Naive thymus-derived CD8-positive, alpha-beta T cell (primary cell): ENCODE measurements at places on chromosomes 4 and X.

DNA sequence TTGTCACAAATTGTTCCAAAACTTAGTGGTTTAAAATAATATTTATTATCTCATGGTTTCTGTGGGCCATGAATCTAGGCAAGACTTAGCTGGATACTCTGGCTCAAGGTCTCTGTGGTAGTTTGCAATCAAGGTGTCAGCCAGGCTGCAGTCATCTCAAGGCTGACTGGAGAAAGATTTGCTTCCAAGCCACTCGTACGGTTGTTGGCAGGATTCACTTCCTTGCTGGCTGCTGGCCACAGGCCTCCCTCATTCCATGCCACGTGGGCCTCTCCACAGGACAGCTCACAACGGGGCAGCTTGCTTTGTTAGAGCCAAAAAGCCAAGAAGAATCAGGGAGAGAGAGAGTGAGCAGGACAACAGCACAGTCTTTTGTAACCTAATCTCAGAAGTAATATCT, 101.4 kb downstream of the WWC2 start:
- no peak for DNase-seq

DNA sequence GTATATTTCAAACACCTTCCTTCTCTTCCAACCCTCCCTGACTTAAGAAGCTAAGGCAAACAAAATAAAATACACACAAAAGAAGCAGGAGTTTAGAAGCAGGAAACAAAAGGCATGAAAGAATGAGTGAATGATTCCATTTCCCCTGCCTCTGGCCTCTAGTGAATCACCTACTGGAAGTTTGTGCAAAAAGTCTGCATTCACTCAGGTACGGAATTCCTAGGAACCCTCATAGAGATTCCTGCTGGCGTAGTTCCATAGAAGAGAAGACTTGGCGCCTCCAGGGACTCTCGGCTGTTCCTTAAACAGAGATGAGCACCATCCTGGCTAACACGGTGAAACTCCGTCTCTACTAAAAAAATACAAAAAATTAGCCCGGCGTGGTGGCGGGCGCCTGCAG, 125.9 kb upstream of the TBL1X start:
- no peak for DNase-seq

DNA sequence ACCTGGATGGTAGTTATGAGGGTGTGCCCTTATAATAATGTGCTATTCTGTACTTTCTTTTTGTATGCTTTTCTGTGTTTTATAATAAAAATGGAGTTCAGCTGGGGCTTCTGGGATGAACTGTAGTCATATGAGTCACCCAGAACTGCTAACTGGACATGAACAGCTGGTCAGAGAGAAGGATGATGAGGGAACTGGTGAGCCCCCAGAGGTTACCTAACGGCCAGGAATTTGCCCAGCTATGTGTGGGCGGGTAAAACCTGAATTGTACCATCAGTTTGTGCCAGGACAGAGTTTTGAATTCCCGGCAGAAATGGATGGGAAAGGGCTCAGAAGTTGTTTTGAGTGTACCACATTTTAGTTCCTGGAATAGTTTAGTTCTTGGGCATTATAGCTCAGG, 138.0 kb upstream of the USP9X start:
- no peak for DNase-seq

- DNase-seq = peak; percentile 9
Observed at GRCh38 chrX:19990151-19990555, 708 bp downstream of the BCLAF3 start.

DNA sequence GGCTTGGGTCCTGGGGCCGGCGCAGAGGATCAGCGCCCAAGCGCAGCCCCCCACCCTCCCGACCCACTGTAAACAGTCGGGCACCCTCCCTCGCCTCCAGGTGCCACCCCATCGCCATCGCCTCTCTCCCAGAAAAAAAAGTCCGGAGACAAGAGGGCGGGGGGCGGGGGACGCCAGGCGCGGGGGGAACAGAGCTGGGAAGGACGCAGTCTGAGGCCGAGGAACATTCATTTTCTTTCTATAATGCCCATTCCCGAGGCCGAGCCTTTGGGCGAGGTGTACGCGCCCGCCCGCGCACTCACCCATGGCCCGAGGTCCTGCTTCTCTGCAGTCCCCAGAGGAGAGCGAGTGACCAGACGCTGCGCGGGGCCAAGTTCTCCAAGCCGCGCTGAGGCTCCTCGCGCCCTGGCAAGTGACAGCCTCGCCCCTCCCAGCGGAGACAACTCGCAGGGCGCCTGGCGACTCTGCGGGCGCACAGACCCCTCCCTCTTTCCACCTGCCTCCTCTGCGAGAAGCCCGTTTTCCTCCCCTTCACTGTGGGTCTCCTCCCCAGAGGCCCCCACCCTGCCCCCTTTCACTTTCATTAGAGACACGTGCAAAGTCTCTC, 63.5 kb upstream of the WDR17 start:
- no peak for DNase-seq

- no peak for DNase-seq
Observed at GRCh38 chrX:57044245-57044644, 48.9 kb upstream of the SPIN3 start.

GRCh38 chr4:184364100-184364921, 110.0 kb downstream of the IRF2 start:
- no peak for DNase-seq

GRCh38 chr4:163622379-163623035, 128.0 kb downstream of the TMA16 start:
- no peak for DNase-seq

DNA sequence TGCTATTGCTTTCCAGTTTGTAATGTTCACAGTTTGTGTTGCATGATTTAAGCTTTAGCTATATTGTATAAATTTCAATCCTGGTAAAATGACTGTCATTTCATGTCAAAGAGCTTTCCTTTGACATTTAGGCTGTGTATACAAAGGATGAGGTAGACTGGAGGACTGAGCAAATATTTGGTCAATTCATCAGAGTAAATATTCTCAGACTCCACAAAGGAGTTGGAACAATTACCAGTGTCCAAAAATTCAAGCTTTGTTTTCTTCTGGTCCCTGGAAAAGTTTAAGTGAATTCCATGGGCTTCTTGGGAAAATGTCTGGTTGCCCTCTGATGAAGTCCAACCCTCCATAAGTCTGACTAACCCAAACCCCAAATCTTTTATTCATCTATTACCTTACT, 682.4 kb downstream of the DACH2 start:
- no peak for DNase-seq

- no peak for DNase-seq
Observed at GRCh38 chrX:151984328-151984727, 9.9 kb upstream of the GABRE start.

DNA sequence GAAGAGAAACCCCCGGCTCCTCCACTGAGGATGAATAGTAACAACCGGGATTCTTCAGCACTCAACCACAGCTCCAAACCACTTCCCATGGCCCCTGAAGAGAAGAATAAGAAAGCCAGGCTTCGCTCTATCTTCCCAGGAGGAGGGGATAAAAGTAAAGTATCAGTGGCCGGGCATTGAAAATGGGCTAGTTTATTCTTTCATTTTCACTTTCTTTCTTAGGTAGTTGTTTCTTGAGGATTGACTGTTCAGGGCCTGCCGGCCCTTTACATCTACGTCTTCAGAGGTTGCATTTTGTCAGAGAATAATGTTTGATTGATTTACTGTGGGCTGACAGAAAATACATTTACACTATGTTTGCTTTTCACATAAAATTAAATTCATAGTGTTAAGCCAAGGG, 27.1 kb downstream of the PAK3 start:
- no peak for DNase-seq

DNA sequence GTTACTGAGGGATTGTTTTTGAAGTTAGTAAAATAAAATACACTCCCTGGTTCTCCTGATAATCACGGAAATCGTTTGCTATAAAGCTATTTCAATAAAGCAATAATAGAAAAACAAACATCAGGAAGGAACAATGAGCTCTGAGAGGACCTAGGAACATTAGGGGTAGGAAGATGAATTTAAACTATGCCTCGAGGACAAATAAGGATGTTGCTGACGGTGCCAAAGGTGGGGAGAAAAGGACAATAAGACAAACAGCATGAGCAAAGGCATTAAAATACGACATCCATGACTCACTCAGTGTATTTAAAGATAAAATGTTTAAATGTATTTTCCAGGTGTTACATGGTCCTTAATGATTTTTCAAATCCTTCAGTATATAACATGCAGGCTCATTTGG, 110.3 kb downstream of the MTNR1A start:
- DNase-seq = no peak

DNA sequence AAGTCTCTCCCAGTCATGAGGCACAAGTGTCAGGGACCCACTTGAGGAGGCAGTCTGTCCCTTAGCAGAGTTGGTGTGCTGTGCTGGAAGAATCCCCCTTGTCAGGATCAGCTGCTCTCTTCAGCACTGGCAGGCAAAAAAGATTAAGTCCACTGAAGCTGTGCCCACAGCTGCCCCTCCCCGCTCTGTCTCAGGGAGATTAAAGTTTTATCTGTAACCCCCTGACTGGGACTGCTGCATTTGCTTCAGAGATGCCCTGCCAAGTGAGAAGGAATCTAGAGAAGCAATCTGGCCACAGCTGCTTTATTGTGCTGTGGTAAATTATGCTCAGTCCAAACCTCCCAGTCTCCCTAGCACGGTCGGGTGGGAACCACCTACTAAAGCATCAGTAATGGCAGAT, 37.4 kb upstream of the HEPH start:
- DNase-seq = no peak

DNA sequence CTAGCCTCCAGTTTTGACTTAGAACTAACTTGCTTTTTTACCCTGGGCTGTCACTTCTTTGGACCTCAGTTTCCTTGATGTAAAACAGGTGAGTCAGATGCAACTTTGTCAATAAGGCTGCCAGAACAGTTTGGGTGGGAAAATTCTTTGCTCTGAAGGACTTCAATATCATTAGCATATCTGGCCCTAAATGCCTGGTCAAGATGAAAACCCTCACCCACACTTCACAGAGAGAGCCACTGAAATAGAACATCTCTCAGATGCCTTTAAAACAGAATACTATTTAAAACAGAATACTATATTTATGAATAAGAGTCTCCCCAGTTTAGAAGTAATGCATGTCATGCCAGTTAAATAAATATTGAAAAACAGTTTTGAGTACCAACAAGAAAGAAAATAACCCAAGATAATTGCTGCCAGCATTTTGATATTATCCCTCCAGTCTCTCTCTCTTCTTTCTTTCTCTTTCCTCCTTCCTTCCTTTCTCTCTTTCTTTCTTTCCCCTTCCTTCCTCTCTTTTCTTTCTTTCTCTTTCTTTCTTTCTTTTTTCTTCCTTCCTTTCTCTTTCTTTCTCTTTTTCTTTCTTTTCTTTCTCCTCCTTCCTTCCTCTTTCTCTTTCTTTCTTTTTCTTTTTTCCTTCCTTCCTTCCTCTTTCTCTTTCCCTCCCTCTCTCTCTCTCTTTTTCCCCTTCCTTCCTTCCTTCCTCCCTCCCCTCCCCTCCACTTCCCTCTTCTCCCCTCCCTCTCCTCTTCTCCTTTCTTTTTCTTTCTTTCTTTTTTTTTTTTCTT, 32.8 kb upstream of the SHISA3 start:
- no peak for DNase-seq

- no peak for DNase-seq
Observed at GRCh38 chr4:24589448-24589847, 5.1 kb upstream of the DHX15 start.

DNA sequence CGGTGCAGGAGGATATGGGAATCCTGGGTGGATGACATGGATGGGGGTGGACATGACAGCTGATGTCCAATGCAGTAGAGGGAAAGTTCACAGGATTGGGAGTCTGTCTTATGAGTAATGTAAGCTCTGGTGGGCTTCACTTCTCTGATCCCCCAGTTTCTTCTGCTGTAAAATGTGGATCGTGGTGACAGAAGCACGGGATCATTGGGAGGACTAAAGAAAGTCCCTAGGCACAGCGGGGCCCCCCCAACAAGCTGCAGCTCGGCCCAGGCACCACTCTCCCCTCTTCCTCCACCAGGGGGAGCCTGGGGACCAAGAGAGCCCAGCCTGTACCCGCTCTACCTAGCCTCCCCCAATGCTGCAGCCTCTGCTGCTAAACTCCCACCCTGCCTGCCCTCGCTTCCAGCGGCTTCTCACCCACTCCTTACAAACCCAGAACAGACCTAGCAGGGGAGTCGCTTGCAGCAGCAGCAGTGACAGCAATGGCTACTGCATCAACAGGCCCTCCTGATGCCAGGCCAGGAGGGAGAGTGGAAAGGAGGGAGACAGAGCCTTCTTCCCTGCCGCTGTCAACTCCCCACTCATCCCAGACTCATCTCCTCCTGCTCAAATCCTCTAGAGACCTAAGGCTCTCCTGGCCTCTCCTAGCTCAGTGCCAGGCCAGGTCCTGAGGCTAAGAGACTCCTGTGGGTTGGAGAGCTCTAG, 36.1 kb upstream of the IQSEC2 start:
- peak; percentile 80 for DNase-seq

- DNase-seq = no peak
Observed at GRCh38 chr4:107058828-107059227, 22.7 kb upstream of the DKK2 start.

DNA sequence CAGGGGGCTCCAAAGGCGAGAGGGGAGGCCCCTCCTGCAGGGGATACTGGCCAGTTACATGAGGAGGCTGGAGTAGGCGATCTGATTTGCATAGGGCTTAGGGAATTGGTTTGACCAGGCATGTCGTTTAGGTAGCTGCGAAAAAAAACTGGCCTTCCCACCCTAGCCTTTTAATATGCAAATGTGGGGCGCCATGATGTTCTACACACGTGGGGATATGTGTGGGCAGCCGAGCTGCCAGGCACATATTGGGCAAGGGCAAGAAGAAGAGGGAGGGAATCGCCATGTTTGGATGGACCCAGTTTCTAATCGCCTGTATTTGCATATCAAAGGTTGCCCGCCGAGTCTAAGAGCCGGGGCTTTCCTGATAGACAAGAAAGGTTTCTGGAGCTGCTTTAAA, 121.3 kb downstream of the PRKX start:
- no peak for DNase-seq

DNA sequence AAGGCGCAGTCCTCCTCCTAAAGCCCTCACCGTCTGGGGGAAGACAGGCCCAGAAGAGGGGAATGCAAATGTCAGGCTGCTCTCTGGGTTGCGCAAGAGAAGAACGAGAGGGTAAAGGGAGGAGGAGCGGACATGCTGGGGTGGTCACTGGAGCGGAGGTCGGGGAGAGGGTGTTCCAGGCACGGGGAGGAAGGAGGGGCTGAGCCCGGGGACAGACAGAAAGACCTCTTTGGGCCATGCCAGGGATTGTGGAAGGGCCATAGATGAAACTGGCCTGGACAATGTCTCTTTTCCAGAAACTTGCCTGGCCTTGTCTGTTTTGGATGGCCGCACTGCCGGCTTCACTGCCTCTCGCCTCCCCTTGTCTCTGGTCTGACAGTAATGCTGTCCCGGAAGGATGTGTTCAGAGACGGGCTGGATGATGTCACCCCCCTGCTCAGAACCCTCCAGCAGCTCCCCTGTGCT, 121.0 kb downstream of the SORCS2 start:
- DNase-seq = no peak
